SJSA1 (cell line): ENCODE measurements at places on chromosomes 4 and X.
A peak's percentile ranks its signal among the peaks of the same experiment; 100 is the strongest.

- no peak for DNase-seq
Observed at GRCh38 chr4:8118035-8118434, 40.6 kb downstream of the ABLIM2 start.

GRCh38 chr4:10619855-10620254 lies 64.7 kb downstream of the CLNK start:
- no peak for DNase-seq

DNA sequence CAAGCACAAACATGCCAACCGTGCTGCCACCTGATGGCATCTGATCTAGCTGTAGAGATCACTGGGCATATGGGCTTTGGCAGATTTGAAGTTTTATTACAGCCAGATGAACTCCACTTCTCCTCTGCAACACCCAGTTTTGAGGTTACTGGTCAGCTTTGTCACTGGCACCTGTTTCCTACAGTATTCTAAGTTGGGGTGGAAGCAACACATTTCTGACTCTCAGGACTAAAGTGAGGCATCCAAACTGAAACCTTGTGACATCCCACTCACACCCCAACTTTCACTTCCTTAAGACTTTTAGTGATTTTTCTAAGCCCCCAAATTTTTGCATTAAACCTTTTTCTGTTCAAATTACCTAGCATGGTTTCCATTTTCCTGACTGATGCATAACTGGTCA lies 115.1 kb upstream of the PCDH18 start:
- no peak for DNase-seq

DNA sequence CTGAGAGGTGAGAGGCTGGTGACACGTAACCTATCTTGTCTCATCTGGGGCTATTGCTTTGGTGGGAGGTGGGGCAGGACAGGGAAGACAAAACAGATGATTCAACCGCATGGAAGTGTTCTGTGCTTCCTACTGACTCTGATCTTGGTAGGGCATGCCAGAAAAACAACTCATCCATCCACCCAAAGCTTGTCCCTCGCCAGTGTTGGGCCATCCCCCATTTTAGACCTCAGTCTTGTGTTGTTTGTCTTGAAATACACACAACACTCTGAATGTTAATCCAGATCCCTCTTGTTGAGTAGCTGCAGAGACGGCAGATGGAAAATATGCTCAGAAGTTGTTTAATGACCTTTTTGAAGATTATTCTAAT lies 377 bp downstream of the CHRNA9 start:
- DNase-seq: no peak

DNA sequence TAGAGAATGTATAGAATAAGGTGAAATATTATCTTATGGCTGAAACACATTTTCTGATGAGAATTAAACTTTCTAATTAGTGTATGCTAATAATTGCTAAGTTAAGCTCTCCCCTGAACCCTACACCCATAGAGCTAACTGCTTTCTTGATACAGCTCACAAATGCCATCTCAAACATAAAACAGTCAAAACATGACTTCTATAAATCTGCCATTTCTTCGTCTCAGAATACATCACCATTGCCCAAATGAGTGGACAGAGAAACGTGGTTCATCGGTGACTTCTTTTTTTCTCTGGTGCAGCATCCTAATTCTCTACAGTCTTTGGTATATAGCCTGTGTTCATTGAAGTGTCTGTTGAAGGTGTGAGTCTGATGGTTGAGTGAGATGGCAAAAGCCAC lies 554.6 kb downstream of the NLGN4X start:
- no peak for DNase-seq

GRCh38 chr4:53508446-53508845 lies 82.8 kb downstream of the LNX1 start:
- DNase-seq: peak; percentile 47

DNA sequence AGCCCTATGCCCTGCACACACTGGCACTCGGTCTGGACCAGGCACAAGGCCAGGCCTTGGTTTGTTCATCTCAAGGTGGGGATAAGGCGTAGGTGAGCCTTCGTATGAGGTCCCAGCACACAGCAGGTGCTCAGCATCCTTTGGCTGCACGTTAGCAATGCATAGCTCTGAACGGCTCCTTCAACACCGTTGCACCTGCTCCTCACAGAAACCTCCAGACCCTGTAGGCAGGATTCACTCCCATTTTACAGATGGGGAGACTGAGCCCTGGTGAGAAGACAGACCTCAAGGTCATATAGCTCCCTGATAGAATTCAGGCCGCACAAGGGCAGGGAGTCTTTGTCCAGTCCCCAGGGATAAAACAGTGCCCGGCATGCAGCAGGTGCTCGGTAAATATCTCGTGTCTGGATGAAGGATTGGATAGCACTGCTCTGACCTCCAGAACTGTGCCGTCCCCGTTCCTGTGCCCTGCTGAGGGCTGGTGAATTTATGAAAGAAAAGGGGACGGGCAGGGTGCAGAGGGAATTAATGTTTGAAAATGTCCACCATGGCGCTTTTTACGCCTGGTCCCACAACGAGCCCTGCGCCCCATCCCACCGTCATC lies 2.4 kb downstream of the PPP2R2C start:
- DNase-seq: peak; percentile 22

DNA sequence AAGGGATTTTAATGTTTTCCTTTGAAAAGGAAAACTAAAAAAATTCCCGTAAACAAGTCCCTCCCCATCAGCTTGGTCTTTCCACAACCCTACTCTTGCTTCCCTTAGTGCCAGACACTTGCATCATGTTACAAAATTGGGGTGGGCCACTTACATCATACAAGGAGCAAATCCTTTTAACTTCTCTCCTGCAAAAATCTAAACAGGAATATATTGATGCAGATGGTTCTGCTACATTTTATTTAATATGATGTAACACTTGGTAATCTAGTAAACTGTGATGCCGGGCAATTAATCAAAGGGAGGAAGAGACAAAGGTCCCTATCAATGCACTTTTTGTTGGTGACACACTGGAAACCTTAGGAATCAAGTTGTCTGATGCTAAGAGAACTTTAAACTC lies 125.3 kb downstream of the UBE2K start:
- DNase-seq: no peak

DNA sequence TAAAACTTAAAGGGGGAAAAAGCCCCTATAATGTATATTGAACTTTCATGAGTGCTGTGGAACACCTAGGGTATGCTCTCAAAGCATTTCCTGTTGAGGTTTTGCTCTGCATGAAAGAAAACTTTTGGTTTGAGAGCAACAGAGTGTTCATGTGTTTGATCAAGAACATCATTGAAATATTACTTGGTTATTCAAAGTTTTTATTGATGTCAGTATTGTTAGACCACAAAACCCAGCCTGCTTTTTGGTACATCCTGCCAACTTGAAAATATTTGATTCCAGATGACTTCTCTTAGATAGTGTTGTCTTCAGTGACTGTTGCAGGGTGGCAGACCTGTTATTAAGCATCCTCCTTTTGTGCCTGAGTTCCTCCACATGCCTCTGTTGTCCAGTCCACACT lies 68.0 kb downstream of the N4BP2 start:
- no peak for DNase-seq
